SJCRH30 (cell line): ENCODE measurements at places on chromosomes 1 and 21.
A peak's percentile ranks its signal among the peaks of the same experiment; 100 is the strongest.

DNA sequence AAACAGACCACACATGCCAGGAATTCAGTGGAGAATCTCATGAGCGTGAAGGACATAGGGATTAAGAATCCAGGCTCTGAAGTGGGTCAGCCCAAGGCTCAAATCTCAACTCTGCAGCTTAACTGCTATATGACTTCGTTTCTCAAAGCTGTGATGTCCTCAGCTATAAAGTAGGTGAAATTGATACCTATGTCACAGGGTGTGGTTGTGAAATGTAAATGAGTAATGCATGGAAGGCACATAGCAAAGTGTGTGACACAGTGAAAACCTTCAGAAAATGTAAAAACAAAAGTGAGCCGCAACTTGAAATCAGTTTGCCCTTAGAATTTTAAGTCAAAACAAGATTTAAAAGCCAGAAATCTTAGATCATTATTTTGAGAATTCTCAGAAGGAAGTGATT is 145.7 kb upstream of the PRMT6 start:
- H3K27me3 ChIP-seq, result no peaks in the 10 kb centered on the region; the same call in 1 of the 2 replicates
- no peak overlapping the region for H3K27ac ChIP-seq
- no peaks in the 10 kb centered on the region for H3K4me1 ChIP-seq

DNA sequence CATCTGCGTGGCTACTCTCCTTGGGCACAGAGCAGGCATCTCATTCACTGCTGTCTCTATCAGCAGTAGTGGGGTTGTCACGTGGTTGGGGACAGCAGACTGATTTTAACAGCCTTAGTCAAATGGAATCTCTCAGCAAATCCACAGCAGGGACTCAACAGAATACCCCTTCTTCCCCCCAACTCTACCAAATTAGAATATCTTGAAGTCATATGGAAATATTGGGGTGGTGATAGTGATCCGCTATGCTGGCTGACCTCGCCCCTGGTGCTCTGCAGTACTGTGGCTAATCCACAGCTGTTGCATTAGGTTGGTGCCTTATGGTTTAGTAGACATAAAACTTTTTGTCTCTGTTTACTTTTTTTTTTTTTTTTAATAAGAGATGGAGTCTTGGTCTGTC is 23.9 kb downstream of the HHAT start:
- H3K27me3 ChIP-seq, result 0 out of 2 replicates have a peak, but pooled peaks cover 2% of the 10 kb centered on the region
- H3K4me1 ChIP-seq, result no peaks in the 10 kb centered on the region
- DNase-seq, result no peak
- no peak overlapping the region for H3K4me3 ChIP-seq

DNA sequence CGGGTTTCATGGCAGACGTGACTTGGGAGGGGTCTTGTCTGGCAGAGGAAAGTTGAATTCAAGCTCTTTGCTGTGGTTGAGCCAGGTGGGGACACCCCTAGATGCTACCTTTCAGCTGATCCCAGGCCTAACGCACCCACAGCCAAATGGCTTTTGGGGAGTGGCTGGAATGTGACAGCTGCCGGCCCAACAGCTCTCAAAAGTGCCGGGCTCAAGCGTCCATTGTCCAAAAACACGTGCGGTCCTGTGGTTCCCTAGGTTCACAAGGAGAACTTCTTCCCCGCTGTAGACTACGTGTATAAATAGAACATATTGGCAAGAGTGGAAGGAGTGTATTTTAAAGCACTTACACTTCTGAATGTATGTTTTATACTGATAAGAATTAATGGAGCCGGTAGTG is 87.1 kb upstream of the ARHGEF16 start:
- H3K27me3 ChIP-seq, result peaks cover 7% of the 10 kb centered on the region
- DNase-seq, result peak; percentile 80
- H3K4me3 ChIP-seq, result no peak overlapping the region
- peak overlapping the region; percentile 92 for H3K27ac ChIP-seq

GRCh38 chr21:41961753-41962152 is 7.9 kb upstream of the C2CD2 start:
- no peak overlapping the region for H3K4me3 ChIP-seq
- no peaks in the 10 kb centered on the region for H3K36me3 ChIP-seq
- no peaks in the 10 kb centered on the region; the same call in 1 of the 2 replicates for H3K27me3 ChIP-seq

DNA sequence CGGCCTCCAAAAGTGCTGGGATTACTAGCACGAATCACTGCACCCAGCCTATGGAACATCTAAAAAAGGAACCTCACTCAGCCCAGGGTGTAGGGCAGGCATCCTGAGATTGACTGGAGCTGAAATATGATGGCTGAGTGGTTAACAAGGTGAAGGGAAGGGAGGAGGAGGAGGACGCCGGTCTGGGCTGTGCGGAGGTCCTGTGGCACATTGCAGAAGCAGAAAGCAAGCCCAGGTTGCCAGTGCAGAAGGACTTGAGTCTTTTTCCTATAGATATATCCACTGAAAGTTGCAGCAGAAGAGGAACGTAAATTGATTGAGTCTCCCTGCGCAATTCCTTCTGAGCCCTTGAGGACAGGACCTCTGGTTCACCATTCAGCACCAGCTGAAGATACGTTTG is 1.5 kb upstream of the KIF17 start:
- H3K36me3 ChIP-seq, result no peaks in the 10 kb centered on the region
- H3K4me1 ChIP-seq, result no peaks in the 10 kb centered on the region
- no peak overlapping the region for H3K27ac ChIP-seq
- no peak for DNase-seq
- no peaks in the 10 kb centered on the region for H3K27me3 ChIP-seq

GRCh38 chr21:33026443-33026858 is 716 bp downstream of the OLIG2 start:
- peak overlapping the region; percentile 69 for H3K4me3 ChIP-seq
- H3K27ac ChIP-seq, result peak overlapping the region; percentile 58
- H3K27me3 ChIP-seq, result no peaks in the 10 kb centered on the region
- peaks cover 6% of the 10 kb centered on the region; the same call in 1 of the 2 replicates for H3K4me1 ChIP-seq

GRCh38 chr1:172949096-172949495 is 101.6 kb downstream of the TNFSF18 start:
- H3K36me3 ChIP-seq, result no peaks in the 10 kb centered on the region
- no peaks in the 10 kb centered on the region for H3K27me3 ChIP-seq

- DNase-seq, result no peak
- no peaks in the 10 kb centered on the region for H3K36me3 ChIP-seq
- no peak overlapping the region for H3K27ac ChIP-seq
- no peaks in the 10 kb centered on the region for H3K4me1 ChIP-seq
- H3K4me3 ChIP-seq, result no peak overlapping the region
- no peaks in the 10 kb centered on the region; the same call in 1 of the 2 replicates for H3K27me3 ChIP-seq
Measured at GRCh38 chr21:36080386-36080785, 10.6 kb downstream of the CBR1 start.

- no peaks in the 10 kb centered on the region for H3K27me3 ChIP-seq
- no peaks in the 10 kb centered on the region for H3K36me3 ChIP-seq
- no peak overlapping the region for H3K4me3 ChIP-seq
- H3K27ac ChIP-seq, result no peak overlapping the region
Measured at GRCh38 chr1:200506471-200506870, 96.6 kb upstream of the ZNF281 start.

DNA sequence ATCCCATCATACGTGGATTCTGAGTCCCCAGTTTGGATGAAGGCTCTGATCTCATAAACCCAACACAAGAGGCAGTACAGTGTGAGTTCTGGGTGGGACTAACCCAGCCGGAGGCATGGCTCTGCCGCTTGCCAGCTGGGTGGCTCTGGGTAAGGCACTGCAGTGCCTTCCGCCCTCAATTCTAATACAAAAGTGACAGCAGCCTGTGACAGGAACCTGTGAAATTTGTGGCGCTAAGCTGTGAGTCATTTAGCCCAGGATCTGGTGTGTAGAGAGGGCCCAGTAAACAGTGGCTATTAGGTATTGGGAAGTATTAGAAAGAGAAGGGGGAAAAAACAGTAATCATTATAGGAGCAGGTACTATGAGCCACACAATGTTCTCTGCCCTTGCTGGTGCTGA is 23.3 kb downstream of the HSPG2 start:
- H3K4me1 ChIP-seq, result peaks cover 61% of the 10 kb centered on the region
- H3K27ac ChIP-seq, result peak overlapping the region; percentile 23
- peaks cover 24% of the 10 kb centered on the region for H3K36me3 ChIP-seq
- H3K27me3 ChIP-seq, result no peaks in the 10 kb centered on the region

- H3K36me3 ChIP-seq, result no peaks in the 10 kb centered on the region
- no peaks in the 10 kb centered on the region for H3K27me3 ChIP-seq
- no peak overlapping the region for H3K27ac ChIP-seq
- no peaks in the 10 kb centered on the region for H3K4me1 ChIP-seq
- DNase-seq, result no peak
Measured at GRCh38 chr1:195756109-195756508, 852.1 kb downstream of the KCNT2 start.

GRCh38 chr1:151935894-151936602 is 26.7 kb upstream of the THEM4 start:
- H3K36me3 ChIP-seq, result no peaks in the 10 kb centered on the region
- H3K27ac ChIP-seq, result no peak overlapping the region
- H3K4me1 ChIP-seq, result peaks cover 5% of the 10 kb centered on the region; the same call in 1 of the 2 replicates
- no peaks in the 10 kb centered on the region for H3K27me3 ChIP-seq
- no peak overlapping the region for H3K4me3 ChIP-seq
- DNase-seq, result no peak

DNA sequence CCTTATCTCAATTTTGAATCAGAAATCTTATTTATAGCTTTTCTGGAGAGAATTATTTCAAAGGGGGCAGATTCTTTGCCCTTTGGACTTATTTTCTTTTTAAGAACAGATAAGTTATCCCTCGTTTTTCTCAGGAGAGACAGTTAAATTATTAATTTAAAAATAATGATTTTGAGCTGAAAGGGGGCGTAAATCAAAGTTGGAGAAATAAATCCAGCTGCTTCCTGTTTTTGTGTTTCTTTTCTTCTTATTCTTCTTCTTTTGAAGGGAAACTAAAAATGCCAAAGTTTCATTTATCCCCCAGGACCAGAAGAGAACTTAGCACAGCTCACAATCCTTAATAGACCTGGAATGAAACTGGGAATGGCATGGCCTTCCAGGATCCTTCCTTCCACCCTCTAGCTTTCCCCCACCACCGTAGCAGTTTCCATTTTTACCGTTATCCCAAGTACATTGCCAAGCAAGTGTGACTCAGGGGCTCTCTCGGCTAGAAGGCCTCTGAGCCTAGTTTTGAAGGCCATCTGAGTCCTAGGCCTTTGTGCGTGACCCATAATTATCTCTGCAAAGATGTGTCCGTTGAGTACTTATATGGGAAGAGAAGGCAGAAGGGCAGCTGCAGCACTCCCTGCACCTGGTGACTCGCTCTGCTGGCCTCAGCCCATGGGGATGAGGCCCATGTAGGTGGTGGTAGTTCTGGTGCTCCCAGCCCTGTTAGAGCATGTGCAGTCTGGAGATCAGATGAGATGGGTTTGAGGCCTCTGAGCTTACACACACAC is 181.7 kb downstream of the ROR1 start:
- no peak overlapping the region for H3K27ac ChIP-seq
- H3K27me3 ChIP-seq, result no peaks in the 10 kb centered on the region
- DNase-seq, result no peak
- no peaks in the 10 kb centered on the region for H3K36me3 ChIP-seq
- H3K4me3 ChIP-seq, result no peak overlapping the region
- H3K4me1 ChIP-seq, result peaks cover 8% of the 10 kb centered on the region; the same call in 1 of the 2 replicates

GRCh38 chr21:27333096-27333495 is 366.2 kb upstream of the ADAMTS5 start:
- no peak overlapping the region for H3K27ac ChIP-seq
- H3K36me3 ChIP-seq, result no peaks in the 10 kb centered on the region
- H3K4me1 ChIP-seq, result peaks cover 3% of the 10 kb centered on the region; the same call in 1 of the 2 replicates
- no peak overlapping the region for H3K4me3 ChIP-seq
- DNase-seq, result no peak

GRCh38 chr1:33425900-33426299 is 5.0 kb downstream of the PHC2 start:
- H3K4me1 ChIP-seq, result peaks cover 25% of the 10 kb centered on the region; the same call in 1 of the 2 replicates
- no peaks in the 10 kb centered on the region for H3K27me3 ChIP-seq
- H3K4me3 ChIP-seq, result no peak overlapping the region
- no peak overlapping the region for H3K27ac ChIP-seq

- no peak overlapping the region for H3K27ac ChIP-seq
- H3K36me3 ChIP-seq, result no peaks in the 10 kb centered on the region
- no peak overlapping the region for H3K4me3 ChIP-seq
- no peak for DNase-seq
- H3K27me3 ChIP-seq, result no peaks in the 10 kb centered on the region
- no peaks in the 10 kb centered on the region for H3K4me1 ChIP-seq
Measured at GRCh38 chr1:164895026-164895912, 336.3 kb downstream of the PBX1 start.

DNA sequence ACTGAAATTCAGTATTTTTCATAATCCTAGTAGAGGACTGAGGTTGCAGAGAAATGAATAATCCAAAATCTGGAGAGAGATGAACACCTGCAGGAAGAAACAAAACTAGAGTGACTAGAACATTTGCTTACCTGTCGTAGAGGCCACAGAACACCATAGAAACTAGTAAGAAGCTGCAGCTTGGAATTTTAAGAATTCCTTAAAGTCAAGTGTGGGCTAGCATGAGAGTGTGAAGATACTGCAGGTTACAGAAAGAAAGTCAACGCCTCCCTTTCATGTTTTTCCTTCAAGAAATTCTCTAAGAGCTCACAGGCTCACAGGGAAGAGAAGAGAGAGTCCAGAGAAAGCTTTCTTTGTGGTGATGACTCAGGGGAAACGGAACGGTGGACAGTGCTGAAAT is 633.7 kb downstream of the LRRIQ3 start:
- no peak for DNase-seq
- H3K4me1 ChIP-seq, result no peaks in the 10 kb centered on the region
- no peaks in the 10 kb centered on the region for H3K27me3 ChIP-seq
- H3K27ac ChIP-seq, result no peak overlapping the region
- H3K36me3 ChIP-seq, result no peaks in the 10 kb centered on the region
- H3K4me3 ChIP-seq, result no peak overlapping the region

DNA sequence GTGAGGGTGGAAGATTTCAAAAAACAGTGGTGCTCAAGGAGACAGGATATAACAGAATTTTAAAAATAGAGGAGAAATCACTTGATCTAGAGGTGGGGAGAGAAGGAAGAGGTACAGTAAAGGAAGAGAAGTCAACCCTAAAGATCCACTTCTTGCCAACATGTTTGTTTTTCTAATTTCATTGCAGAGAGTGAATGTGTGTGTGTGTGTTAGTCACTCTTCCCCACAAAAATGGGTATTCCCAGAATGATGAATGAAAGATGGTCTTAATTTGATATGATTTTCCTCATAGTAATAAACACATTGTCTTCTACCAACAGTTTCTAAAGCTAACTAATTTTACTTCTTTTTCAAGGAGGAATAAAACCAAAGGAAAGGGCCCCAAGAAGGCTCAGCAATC is 74.2 kb upstream of the NGF start:
- H3K4me3 ChIP-seq, result no peak overlapping the region
- no peaks in the 10 kb centered on the region for H3K4me1 ChIP-seq
- H3K27ac ChIP-seq, result no peak overlapping the region
- H3K27me3 ChIP-seq, result no peaks in the 10 kb centered on the region

DNA sequence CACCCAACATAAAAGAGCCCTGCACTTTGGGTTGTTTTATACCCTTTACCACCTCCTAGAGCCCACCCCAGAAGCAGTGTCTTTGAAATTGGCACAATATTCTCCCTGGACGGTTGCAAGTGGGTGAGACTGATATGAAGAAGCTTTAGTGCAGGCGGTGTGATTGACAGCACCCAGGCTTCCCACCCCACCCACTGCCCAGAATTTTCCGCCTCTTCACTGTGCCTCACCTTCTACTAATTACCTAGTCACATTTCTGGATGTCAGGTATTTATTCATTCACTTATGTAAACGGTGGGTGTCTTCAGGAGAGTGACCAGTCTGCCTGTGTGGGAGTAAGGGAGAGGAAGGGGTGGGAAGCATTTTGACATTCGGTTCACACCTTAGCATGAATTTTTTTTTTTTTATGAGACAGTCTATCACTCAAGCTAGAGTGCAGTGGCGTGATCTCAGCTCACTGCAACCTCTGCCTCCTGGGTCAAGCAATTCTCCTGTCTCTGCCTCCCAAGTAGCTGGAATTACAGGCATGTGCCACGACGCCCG is 1.7 kb upstream of the FAM89A start:
- H3K27me3 ChIP-seq, result 0 out of 2 replicates have a peak, but pooled peaks cover under 1% of the 10 kb centered on the region
- no peak for DNase-seq
- peaks cover 4% of the 10 kb centered on the region; the same call in 1 of the 2 replicates for H3K36me3 ChIP-seq
- H3K4me1 ChIP-seq, result peaks cover 5% of the 10 kb centered on the region; the same call in 1 of the 2 replicates
- no peak overlapping the region for H3K4me3 ChIP-seq
